ENCODE measurements at places on chromosomes 5 and 9. TPM values are rescaled to one million over a fixed set of nuclear protein-coding genes. Genes with fewer than 3 reads are reported as not detected.

KLHL3 gene
- total RNA-seq, result 3.0 TPM

PIP5K1B gene
- 0.38 TPM for total RNA-seq

ESM1 gene
- total RNA-seq, result not detected

LTC4S gene
- total RNA-seq, result not detected

- DNase-seq, result no peak
Observed at GRCh38 chr9:79257790-79258351, 313.9 kb upstream of the TLE4 start.

GRCh38 chr9:98533132-98533531 is 175.6 kb downstream of the GABBR2 start:
- DNase-seq, result no peak

DNA sequence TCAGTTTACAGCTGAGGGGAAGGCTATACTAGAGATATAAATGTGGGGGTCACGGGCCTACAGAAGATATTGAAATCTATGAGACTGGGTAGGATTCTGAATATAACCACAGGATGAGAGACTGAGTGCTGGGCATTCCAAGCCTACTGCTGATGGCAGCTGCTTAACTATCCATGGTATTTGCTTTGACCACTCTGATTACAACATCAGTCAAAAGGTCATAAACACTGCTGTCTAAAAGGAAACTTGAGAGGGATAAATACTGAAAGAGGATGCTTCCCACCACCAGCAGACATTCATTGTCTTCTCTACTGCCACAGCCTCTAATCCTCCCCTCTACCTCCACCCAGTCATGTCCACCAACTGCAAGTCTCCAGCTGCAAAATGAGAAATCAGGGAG is 3.8 kb downstream of the ZNF622 start:
- no peak for DNase-seq

GRCh38 chr9:116243708-116244107 is 90.1 kb downstream of the PAPPA start:
- DNase-seq, result no peak

GRCh38 chr5:61882901-61883500 is 423.0 kb upstream of the KIF2A start:
- no peak for DNase-seq

DNA sequence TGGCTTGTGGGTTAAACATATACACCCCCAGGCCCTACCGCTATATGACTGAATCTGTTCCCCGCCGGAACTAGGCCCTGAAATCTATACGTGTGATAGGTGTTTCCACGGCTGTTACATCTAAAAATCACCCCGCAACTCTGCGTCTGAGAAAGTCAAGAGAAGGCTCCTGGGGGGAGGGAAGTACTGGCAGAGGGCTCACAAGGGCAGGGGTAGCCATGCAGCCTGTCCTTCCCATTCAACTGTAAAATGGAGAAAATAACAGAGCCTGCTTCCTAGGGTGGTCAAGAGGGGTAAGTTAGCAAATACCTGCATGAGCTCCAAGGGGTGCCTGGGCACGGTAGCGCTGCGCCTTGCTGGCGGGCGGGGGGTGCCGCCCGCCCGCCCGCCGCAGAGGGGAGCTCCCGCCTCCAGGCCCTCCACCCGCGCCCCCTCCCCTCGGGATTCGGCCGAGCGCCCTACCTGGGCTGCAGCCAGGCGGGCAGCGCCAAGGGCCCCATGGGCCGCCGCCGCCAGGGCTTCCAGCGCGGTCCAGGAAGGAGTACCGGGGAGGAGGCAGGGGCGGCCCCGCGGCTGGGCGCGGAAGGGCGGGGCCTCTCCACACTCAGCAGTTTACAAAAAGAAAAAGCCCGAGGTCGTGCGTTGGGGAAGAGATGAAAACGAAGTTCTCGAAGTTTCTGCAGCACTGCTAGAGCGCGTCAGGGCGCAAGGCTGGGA is at the start of gene HACD4:
Gene HACD4 (minus strand): TSS at position 550 of the 717 bp plus-strand sequence. CDS start 50 bp downstream, at position 500.
- DNase-seq, result peak; percentile 8

GRCh38 chr5:99955962-99956361 is 579.2 kb upstream of the FAM174A start:
- DNase-seq, result no peak

GRCh38 chr5:67617051-67617450 is 420.5 kb upstream of the CD180 start:
- no peak for DNase-seq

GRCh38 chr5:17267106-17267505 is 49.7 kb downstream of the BASP1 start:
- no peak for DNase-seq

- peak; percentile 14 for DNase-seq
Observed at GRCh38 chr5:154405078-154405792, 40.6 kb upstream of the SAP30L start.

- DNase-seq, result no peak
Observed at GRCh38 chr5:142325725-142326479, 1.1 kb upstream of the SPRY4 start.

- DNase-seq, result no peak
Observed at GRCh38 chr5:136453986-136454758, 88.8 kb upstream of the TRPC7 start.

- DNase-seq, result no peak
Observed at GRCh38 chr9:126347911-126348760, 21.5 kb downstream of the MVB12B start.

DNA sequence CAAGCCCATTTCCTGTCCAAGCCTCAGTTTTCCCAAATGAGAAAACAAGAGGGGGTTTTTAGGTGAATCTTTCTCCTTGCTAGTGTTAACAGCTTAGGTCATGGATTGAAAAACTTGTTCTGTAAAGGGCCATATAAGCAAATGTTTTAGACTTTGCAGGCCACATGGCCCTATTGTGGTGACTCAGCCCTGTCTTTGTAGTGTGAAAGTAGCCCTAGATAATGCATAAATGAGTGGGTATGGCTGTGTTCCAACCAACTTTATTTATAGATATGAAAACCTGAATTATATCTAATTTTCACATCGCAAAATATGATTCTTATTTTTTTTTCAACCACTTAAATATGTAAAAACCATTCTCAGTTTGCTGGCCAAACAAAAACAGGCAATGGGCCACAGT is 6.9 kb upstream of the BARX1 start:
- DNase-seq, result no peak

DNA sequence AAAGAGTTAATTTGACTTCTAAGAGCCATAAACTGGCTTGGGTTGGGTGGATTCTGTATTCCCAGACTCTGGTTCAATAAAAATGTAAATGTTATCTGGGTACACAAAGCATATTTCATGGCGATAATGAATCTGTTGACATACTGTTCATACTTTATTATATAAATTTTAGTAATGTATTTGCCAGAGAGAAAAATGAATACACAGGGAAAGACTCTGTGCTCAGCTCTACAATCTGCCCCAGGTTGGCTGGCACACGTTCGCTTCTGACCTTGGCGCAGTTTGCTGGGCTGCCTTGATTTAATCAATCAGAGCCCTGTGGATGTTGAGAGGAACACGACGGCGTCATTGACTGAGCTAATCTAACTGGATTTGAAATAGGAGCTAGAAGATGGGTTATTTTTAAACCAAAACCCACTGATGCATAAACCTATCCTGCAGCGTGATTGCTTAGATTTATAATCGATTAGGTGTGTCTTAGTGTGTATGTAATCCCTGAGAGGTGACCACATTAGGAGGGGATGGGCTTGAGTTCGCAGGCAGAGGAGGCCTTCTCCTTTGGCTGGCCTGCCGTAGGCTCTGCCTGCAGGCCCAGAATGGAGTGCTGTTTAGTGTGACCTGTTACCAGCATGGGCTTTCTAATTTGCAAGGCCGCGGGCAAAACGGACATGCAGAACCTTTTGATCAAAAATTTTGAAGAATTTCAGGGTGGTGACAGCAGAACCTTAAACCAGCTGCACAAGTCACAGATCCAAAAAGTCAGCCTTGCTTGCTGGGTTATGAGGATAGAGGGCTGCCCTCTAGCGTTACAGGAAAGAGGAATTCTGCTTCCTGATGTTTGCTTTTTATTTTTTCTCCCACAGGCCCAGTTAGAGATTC is 3.9 kb upstream of the ADCY2 start:
- no peak for DNase-seq

DNA sequence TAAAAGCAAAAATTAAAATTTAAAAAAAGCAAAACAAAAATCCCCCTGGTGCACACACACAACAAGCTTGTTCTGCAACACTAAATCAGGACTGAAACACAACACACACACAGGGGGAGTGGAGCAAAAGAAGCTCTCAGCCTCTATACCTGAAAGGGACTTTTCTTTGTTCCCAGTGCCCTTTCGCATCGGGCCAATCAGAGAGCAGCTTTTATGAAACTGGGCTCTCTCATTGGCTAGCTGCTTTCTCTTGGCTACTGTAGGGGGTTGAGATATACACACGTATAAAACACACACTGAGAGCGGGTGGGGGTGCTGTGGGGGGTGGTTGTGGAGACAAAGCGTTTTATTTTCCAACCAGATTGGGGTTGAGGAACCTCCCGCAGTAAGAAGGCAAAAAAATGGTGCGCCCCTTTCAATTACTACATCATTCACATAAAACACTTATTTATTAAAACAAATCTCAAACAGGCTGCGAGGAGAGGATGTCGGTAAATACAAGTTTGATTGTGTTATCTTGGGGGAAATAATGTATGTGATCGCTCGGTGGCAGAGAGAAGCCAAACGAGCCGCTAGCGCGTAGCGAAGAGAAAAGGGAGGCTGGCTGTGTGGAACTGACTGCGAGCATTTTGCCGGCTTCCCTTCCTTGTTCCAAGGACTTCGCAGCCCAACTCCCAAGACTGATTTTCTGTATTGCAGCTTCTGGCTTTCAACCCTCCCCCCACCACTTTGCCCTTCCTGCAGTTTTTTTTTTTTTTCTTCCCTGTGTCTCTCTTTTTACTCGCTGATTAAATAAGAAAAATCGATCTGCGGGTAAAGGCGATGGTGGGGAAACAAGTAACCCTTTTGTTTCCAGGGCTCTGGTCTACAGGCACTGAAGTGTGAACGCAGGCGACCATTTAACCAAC is 2.5 kb upstream of the ZNF608 start:
- peak; percentile 31 for DNase-seq

Measured in esophagus squamous epithelium (tissue), 5 donors.